ENCODE measurements at places on chromosomes 12 and 14.

DNA sequence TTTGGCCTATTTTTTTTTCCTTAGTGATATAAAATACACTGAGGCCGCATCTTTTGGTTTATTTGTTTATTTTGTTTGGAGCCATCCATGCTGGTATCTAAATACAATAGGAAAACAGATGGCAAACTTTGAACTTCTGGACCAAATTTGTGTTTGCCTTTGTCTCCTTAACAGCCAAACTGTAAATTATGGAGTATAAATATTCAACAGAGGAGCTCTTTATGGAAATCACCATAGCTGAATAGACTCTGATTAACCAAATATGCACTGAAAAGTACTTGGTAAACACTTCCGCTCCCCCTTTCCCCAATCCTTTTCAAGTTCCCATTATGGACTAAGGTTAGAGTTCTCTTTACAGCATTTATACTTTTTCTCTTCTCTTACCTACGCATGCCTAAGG, 80.5 kb downstream of the TESC start:
- DNase-seq = no peak

DNA sequence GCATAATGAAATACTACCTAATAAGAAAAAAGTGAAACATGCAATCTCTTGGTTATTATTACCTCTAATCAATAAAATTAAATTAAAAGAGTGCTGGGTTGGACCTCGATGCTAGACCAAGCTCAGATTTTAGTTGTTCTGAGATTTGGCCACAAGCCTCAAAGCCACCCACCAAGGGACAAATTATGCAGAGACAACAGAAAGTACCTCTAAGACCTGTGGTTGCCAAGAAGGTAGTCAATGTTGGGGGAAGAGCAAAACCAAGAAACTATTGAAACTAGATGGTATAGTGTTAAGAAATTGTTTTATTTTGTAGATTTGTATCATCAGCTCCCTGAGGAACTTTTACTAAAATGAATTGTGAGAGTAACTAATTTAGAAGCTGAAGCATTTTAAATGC, 43.8 kb upstream of the ARID2 start:
- DNase-seq = no peak

DNA sequence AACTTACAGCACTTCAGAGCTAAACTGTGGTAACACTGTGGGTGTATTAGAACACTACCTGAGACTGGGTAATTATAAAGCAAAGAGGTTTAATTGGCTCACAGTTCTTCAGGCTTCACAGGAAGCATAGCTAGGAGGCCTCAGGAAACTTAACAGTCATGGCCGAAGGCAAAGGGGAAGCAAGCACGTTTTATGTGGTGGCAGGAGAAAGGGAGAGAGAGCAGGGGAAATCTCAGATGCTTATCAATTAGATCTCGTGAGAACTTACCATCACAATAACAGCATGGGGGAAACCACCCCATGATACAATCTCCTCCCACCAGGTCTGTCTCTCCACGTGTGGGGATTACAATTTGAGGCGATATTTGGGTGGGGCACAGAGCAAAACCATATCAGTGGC, 512.6 kb downstream of the RERGL start:
- no peak for DNase-seq

GRCh38 chr12:97757481-97758193, 295.0 kb downstream of the RMST start:
- no peak for DNase-seq

DNA sequence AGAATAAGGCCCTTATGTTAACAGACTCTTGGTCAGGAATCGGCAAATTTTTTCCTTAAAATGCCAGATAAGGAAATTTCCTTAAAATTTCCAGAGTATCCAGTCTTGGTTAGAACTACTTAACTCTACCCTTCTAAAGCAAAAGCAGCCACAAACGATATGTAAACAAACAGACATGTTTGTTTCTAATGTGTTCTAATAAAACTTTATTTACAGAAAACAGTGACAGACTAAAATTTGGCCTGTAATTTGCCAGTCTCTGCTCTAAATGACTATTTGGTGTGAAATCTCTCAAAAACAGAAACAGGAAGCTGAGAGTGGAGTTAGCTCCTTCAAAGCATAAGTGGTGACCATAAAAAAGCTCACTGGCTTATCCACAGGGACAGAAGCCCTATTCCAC, 78.2 kb downstream of the PRKAB1 start:
- no peak for DNase-seq

- no peak for DNase-seq
Observed at GRCh38 chr12:85956081-85956480, 82.0 kb downstream of the NTS start.

DNA sequence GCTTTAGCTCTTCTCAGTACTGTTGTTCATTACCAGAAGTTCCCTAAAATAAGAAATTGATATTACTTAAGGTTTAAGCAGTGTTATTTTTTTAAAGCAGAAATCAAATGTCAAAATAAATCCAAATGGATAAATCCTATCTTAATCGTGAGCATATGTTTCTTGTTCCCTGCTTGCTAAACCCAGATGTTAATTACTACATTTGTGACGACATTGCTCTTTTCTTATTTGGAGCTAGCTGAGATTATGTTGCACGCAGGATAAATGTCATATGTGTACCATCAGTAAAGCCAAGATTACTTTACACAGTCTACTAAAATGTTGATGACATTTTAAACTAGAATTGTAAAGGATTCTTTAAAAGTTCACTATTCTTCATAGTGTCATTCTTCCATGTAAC, 157.5 kb downstream of the PLCZ1 start:
- peak; percentile 64 for DNase-seq

DNA sequence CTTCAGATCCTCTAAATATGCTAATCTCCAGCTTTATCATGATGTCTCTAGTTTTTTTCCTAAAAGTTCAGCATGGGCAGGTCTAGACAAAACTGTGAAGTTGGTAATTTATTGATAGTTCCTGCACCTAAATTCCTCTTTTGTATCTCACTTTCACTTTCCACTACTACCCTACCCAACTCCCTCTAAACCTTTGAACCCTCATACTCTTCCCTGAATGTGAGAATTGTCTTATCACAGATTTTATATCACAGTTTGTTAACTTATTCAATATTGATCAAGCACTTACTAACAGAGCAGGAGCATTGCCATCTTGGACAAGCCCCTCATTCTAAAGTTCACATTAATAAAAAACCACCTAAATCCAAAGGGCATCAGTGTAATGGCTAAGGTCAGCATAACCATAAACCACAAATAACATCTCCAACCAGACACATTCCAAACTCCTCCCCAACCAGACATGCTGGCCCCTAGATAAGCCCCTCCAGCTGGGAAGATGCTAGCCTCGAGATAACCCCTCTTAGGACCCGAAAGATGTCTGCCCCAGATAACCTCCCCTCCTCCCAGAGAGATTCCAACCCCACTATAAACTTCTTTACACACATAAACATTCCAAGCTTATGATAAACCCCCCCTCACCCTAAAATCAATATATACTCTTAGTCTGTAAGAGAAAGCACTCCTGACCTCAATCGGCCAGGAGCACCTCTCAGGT, 78.7 kb downstream of the FSCB start:
- no peak for DNase-seq

GRCh38 chr14:100892496-100893227, 10.9 kb downstream of the RTL1 start:
- DNase-seq = no peak

Data from fibroblast of skin of left quadriceps (primary cell).